ENCODE measurements at places on chromosomes 2 and 18.
A peak's percentile ranks its signal among the peaks of the same experiment; 100 is the strongest.

DNA sequence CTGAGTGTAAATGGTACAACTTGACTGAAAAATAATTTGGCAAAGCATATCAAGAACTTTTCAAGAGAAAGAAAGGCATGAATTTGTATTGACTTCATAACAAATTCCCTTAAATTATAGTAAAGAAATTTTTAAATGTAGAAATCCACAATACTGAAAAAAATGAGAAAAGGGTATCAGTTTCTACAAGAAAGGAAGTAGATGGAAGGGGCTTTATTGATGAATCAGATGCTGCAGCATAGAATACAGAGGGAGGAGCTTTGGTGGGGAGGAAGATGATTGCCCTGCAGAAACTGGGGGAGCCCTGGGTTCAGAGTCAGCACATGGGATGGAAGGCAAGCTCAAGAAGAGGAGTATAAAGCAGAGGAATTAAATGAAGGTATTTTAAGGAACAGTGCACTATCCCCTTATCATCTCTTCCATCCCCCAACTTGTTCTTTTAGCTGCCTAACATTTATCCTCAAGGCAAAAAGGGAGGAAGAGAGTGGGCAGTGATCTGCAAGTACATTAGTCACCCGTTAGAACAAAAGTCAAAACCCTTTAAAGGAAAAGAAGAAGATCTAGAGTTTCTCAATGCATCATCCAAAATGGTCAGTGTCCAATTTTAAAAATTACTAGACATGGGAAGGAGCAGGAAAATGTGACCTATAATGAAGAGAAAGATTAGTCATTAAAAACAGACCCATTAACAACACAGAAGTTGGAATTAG lies 77.7 kb downstream of the KCTD18 start:
- DNase-seq = no peak

GRCh38 chr2:196335221-196335634 lies 163.8 kb upstream of the STK17B start:
- DNase-seq = no peak

GRCh38 chr18:38984968-38985367 lies 1419.4 kb upstream of the CELF4 start:
- DNase-seq = no peak

DNA sequence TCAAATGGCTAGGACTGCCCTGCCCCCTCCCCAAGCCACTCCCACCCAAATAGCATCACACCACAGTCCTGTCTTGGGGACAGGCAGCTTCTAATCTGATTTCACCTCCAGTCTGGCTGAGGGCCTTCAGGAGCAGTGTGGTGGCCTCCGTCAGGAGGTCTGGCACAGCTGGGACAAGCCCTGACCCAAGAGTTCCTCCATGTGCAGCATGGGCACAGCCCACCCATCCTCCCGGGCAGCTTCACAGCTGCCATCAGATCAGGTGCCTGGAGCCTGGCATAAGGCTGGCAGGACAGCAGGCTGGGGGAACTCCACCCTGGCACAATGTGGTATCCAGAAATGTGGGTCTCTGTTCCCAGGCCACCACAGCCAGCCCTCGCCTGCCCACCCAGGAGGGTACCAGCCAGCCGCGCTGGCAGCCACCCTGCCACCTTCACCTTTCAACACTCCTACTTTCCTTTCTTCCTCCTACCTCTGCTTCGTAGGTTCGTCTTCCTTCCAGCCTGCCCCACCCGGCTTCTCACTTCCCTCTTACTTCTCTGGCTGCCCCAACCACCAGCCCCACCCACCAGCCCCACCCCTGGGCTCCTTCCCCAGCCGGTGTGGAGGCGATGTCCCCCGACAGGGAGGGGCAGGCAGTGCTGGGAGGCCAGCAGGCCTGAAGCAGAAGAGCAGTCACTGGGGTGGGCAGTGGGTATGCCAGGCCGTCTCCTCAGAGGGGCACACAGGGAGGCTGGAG lies at the start of gene CAPG:
Gene CAPG (minus strand): TSS at position 522 of the 739 bp plus-strand sequence. CDS start 8,221 bp downstream, outside the sequence.
- DNase-seq = peak; percentile 83

DNA sequence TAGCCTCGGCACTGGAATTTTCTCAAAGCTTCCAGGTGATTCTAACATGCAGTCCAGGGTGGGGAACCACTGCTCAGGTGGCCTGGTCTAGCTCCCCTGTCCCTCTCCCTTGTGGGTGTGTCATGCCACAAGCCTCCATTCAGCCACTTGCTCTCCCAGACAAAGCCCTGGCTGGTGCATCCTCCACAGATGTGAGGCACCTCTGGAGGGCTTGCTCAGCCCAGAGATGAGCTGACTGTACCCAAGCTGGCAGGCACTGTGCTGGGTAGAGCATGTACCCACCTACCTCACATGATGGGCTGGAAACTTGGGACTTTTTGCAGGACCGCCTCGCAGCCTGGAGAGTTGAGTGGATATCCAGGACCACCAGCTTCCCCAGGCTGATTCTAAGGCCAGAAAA lies 88.1 kb downstream of the ZBTB7C start:
- no peak for DNase-seq

DNA sequence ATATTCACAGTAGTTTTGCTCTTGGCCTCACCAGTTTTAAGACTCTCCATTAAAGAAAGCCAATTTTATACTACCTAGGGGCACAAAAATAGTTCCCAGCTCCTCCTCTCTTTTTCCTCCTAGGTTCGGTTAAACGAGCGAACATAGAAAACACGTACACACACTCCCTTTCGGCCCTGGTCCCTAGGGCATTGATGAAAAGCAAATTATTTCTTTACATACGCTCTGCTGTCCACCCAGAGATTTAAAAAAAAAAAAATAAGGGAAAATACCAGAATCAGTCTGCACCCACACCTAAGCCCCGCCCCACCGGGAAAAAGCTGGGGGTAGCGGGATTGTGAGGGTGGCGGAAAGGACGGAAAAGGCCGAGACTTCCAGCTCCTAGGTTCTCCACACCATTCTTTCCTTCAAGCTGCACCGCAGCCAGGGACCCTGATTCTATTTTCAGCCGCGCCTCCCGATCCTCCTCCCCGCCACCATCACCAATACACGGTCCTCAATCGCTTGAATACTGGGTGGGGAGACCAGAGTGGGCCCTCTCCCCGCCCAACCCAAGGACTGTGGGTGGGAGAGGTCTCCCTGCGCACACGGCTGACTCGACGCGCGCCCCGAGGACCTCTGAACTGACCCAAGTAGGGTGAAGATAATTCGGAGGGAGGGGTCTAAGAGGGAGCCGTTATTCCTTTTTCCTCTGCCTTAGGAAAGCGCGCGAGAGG lies 769 bp downstream of the ATF2 start:
- no peak for DNase-seq

GRCh38 chr18:48122376-48122775 lies 191.9 kb upstream of the SMAD2 start:
- no peak for DNase-seq

- no peak for DNase-seq
Measured at GRCh38 chr2:231918501-231919330, 7.5 kb downstream of the NPPC start.

DNA sequence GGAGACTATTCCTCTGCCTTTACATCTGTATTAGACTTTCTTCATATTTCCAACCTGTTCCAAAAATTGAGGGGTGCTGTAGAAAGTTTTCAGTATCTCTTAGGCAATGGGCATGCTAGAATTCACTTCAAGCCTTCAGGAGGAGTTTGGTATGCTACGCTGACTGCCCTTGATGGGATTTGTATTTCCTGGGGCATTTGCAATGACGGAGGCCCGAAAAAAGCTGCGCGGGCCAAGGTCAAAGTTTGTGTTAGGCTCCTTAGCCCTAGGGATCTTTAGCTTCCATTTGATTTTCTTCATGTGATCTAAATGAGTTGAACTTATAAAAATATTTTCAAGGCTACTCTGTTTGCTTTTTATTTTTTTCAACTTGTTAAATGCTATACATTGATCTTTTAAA lies 5.1 kb downstream of the CPS1 start:
- DNase-seq = no peak

- no peak for DNase-seq
Measured at GRCh38 chr2:62736899-62737559, 31.5 kb downstream of the EHBP1 start.

GRCh38 chr2:128786741-128787478 lies 468.2 kb upstream of the HS6ST1 start:
- DNase-seq = no peak

GRCh38 chr2:165069151-165069550 lies 113.8 kb upstream of the SLC38A11 start:
- DNase-seq = no peak

GRCh38 chr2:39772086-39772811 lies 6.8 kb downstream of the THUMPD2 start:
- no peak for DNase-seq

DNA sequence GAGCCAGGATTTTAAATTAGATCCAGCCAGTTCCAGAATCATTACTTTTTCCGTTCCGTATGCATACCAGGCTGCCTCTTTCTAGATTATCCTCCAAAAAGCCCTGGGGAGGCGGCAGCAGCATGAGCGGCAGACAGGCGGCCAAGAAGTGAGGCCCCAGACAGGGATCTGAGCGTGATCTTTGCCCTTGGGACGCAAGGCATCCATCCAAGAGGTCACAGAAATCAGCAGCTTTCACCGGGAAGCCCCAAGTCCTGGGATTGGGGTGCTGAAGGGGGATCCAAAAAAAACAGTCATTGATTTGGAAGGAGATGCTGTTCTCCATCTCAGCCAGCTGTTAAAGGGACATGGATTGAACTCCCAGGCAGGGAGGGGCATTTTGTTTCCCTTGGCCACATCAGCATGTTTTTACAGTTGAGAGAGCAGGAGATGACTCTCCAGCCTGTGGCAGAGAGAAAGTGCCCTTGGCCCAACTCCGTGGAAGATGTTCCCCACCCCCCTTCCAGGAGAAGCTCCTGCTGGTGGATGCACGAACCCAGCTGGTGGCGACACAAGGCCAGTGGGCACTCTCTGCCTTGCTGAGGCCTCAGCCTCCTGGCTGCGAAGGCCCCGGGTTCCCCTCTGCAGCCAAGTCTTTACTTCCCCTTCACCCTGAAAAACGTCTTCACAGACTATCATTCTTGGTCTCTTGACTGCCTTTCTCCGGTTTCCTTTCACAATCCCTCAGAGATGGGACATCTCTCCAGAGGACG lies 265.6 kb downstream of the ANAPC1 start:
- DNase-seq = no peak

DNA sequence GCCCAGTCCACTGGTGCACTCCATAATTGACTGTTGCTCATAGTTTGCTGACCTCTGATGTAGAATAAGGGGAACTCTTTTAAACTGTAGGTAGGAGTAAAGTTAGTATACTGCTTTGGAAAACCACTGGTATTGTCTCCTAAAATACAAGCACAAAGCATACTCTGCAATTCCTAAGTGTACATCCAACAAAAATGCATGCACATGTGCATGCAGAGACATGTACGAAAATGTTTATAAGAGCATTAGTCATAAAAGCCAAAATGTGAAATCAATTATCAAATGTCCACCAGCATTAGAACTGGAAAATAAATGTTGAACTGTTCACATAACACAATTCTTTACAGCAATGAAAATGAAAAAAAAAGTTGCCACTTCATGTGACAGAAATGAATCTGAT lies 39.8 kb upstream of the DDX18 start:
- no peak for DNase-seq

DNA sequence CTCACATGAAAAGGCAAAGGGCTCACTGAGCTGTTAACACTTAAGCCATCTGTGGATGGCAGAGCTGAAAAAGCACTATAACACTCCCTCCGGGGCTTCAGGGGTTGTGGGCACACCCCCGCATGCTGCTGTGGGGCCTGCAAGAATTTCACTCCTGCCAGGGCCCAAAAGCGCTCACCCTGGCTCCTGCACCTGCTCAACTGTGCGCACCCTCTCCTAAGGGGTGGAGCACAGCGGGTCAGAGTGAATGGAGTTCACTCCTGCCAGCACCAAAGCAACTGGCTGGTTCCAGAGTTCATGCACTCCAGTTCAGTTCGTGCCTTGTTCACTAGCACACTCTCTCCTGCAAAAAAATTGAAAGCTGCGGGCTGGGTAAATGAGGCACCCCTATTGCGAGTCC lies 814.2 kb upstream of the SLC39A10 start:
- no peak for DNase-seq

GRCh38 chr2:170076189-170076588 lies 101.8 kb upstream of the MYO3B start:
- no peak for DNase-seq

DNA sequence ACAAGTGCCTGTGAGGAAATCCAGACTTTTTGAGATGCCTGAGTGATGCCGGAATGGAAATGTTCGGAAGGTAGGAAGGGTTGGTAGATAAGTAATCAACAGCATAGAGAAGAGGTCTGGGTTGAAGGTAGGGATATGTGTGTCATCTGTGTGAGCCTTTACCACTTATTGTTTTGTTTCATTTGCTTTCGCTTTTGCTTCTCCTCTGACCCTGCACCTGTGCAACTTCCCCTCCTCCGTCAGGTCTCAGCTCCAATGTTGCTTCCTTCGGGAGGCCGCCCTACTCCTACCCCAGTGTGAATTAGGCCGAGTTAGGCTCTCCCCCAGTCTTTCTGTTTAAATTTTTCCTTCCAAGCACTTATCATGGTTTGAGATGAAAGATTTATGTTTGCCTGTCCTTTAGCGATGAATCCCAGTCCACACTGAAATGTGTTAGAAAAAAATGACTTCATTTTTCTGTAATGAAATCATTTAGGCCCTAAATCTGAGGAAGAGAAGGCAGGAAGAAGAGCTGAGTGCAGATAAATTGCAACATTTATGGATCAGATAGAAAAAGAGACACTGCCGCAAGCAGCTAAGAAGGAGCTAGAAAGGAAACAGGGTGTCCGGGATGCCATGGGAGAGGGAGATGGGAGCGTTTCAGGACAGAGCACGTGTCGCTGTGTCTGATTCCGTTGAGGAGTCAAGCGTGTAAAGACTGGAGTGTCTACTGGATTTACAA lies 139.6 kb upstream of the PELI1 start:
- DNase-seq = peak; percentile 31

- no peak for DNase-seq
Measured at GRCh38 chr2:182705761-182706160, 10.3 kb upstream of the DNAJC10 start.

DNA sequence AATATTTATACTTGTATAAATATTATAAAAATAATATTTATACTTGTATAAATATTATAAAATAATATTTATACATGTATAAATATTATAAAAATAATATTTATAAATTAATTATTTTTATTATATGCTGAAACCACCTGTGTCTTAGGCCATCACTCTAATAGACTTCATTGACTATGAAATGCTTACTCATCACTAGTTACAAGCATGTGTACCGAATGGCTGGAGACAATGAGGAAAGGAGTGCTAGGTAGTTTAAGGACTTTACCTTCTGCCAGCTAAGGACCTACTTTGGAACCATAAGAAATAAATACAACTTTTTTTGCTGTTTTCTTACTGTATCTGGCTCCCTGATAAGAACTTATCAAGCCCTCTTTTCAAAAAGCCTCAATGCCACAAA lies 228.8 kb downstream of the LRRTM1 start:
- DNase-seq = no peak
